GM23248 (cell line): ENCODE measurements at places on chromosomes 12 and 14. TPM values are rescaled to one million over a fixed set of nuclear protein-coding genes. Genes with fewer than 3 reads are reported as not detected.
A peak's percentile ranks its signal among the peaks of the same experiment; 100 is the strongest.

DNA sequence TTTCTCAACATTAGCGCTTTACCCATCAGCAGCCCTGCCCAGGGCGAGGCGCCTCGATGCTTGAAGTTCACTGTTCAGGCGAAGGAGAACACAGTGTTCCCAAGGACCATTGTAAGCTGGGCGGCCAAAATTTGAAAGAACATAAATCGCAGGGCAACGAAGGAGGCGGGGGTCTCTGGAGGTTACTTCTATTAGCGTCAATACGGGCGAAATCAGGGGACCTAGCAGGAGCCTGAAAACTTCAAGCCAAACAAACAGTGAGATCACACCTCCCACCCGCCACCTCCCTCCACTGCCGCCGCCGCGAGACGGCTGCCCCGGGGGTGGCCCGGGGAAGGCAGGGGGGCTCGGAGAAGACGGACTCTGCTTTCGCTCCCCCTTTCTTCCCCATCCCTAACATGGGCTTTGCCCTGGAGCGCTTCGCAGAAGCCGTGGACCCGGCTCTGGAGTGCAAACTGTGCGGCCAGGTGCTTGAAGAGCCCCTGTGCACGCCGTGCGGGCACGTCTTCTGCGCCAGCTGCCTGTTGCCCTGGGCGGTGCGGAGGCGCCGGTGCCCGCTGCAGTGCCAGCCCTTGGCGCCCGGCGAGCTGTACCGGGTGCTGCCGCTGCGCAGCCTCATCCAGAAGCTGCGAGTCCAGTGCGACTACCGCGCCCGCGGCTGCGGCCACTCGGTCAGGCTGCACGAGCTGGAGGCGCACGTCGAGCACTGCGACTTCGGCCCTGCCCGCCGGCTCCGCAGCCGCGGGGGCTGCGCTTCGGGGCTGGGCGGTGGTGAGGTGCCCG lies at the start of gene PDZRN4:
TSS of gene PDZRN4 (plus strand) at position 263 of the 783 bp plus-strand sequence.
- DNase-seq: no peak

The DPPA3 gene
- not detected in 2 replicates for total RNA-seq

GRCh38 chr12:88935856-88936255 lies 355.6 kb upstream of the KITLG start:
- DNase-seq: no peak

DNA sequence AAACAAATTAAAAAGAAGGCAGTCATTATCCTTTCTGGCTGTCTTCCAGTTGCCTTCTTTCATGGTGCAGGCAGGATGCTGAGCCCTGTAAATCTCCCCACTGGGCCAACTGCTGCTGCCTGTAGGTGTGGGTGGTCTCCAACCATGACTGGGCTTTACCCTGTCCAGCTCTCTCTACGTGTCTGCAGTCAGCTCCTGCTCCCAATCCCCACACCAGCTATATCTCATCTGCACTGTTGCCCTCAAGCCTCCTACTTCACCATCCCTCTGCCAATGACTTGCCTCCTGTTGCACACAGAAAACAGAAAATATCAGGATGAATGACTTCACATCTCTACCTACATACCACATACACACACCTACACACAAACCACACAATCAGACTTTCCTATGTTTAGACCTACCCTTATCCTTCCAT lies 39.7 kb upstream of the PSMA6 start:
- no peak for DNase-seq

DNA sequence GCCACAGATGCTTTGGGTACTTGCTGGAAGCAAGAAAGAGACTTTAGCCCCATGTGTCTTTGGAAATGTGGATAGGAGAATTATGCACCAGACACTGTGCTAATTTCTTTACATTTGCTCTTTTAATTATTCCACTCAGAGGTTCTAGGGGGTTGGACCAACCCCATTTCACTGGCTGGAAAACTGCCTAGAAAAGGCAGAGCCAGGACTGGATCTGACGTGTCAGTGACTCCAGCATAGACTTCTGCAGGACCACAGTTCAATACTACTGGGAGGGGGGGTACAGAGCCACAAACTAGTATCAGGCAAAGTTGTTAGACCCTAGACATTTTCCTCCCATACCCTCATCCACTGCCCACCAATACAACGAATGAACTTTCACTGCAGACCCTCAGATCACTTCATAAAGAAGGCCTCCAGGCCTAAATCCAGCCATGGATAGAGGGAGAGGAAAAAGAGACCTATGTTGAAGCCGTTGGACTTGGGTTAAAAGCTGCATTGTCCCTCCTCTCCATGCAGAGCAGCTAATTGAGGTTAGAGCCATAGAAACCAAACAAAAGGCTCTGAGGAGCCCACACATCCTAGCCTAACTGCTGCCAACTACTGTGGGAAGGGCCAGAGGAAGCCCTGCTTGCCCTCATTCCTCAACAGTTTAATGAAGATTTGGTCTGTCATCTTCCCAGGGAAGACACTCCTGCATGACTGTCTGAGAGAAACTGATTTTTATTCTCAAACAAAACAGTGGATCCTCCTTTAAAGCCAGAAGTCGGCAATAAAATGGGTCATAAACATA lies 68.7 kb downstream of the STON2 start:
- no peak for DNase-seq

- no peak for DNase-seq
Observed at GRCh38 chr14:83975841-83976770, 1553.8 kb upstream of the FLRT2 start.

DNA sequence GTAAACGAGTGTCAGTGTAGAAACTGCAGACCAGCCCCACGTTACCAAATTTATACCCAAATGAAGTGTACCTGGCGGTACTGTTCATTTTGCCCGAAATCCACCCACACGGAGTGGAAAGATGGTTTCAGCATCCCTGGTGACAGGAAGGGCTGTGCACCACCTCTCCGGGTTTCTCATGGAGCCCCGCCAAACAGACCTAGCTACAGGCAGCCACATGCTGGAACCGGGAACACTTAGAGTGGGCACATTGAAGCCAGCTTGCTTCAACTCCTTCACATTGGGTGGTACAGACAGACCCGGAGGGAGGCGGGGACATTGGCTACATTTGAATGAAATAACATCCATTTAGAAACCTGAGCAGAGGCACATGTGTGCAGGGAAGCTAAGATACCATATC lies 84.4 kb downstream of the PPP2R5C start:
- no peak for DNase-seq

DNA sequence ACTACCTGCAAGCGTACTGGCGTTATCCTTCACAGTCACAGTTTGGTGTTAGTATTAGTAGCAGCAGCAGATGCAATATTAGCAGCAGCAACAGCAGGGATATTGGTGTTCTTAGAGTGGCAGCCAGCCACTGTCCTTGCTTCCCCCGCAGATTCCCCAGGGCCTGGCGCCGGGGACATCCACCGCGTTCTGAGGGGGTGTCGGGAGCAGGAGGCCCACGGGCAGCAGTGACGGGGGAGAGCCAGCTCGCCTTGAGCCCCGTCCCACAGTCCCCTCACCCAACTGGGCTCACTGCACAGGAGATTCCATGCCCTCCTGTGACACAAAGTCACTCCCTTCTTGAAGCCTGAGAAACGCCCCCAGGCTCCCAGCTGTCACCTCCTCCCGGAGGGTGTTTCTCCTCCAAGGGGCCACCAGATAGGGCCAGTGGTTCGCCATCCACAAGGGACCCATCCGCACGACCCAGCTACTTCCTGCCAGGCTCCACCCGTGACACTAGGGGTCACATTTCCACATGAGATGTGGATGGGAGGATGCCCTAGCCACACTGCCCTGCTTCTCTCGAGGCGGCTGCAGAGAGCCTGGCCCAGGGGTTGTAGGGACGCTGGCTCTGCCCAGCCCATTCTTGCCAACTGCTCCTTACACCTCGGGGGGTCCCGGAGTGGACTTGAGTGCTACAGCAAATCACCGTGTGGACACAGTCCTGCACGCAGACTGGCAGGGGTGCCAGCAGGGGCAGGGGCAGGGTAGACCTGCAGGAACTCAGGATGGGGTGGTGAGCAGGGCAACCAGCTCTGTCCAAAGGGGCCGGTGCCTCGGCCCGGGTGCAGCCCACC lies 123.1 kb downstream of the PIWIL1 start:
- DNase-seq: no peak

DNA sequence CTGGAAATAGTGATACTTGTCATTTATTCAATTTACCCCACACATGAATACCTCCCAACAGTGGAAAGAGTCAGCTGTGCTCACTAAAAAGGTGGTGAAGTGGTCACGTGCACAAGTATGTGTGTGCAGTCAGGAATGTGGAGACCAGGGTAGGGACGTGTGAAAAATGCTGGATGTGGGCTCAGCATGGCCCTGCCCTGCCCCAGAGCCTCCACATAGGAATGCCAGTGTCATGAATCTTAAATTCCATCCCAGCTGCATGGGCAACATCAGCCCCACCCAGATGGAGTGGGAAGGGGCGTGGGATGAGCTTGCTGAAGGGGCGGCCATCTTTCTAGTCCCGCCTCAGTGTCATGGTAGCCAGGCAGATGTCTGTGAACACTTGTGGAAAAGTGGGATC lies 87.7 kb downstream of the C12orf75 start:
- DNase-seq: peak; percentile 90

The WNT1 gene
- total RNA-seq: not detected in 2 replicates

DNA sequence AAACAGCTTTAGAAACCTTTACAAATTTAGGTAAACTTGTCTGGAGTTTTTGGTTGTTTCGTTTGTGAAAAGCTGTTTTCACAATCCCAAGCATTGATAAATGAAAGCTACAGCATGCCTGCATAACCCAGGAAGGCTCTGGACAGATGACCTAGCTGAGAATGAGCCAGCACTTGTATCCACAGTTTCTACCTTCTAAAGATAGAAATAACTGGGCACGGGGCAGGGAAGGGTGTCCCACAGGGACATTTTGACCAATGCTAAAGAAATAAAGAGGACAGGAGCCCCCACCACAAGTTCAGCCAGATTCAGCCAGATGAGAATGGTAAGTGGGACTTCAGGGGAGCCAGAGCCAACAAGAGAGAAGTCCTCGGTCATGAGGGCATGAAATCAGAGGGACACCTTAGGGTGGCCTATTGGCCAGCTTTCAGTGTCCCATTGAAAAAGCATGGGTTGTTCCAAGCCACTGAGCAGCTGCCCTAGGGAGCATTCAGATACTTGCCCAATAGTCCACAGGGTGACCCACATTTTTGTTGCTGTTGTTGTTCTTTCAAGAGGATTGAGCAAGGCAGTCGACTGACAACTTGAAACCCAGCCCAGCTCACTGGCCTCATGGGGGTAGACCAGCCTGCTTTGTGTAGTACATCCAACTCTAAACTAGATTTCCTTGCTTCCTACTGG lies 140.3 kb upstream of the NUDT4 start:
- no peak for DNase-seq

The TMEM132C gene
- not detected in 2 replicates for total RNA-seq

The LTBR gene
- 147 TPM in 2 replicates for total RNA-seq

DNA sequence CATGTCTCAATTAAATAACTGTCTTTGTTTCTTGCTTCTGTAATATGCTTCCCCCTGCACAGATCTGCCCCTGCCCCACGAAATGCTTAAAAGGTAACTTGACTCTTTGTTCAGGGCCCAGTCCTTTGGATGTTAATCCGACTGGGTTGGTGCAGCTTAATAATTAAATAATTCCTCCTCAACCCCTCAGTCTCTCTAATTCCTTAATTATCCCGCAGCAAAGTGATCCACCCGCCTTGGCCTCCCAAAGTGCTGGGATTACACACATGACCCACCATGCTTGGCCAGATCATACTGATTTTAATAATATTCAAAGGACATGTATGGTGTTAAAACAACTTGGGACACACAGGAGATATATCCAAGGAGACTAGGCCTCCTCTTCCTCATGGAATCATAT lies 18.2 kb upstream of the ANAPC7 start:
- no peak for DNase-seq

DNA sequence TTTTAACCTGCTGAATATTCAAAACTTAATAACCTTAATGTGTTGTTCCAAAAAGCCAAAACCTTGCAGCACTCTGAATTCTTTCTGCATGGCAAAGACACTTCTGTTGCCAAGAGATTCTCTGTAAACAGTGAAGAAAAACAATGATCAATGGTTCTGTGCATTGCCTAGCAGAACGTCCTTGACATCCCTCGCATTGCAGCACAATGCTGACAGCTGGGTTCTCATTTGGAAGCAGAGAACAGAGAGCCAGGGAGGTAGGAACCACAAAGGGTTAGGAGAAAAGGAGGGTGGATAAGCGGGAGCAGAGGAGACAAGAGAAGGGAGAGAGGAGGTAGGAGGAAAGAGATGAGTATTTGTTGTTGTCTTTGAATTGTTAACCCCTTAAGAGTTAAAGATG lies 501.1 kb downstream of the NAV3 start:
- DNase-seq: peak; percentile 8

DNA sequence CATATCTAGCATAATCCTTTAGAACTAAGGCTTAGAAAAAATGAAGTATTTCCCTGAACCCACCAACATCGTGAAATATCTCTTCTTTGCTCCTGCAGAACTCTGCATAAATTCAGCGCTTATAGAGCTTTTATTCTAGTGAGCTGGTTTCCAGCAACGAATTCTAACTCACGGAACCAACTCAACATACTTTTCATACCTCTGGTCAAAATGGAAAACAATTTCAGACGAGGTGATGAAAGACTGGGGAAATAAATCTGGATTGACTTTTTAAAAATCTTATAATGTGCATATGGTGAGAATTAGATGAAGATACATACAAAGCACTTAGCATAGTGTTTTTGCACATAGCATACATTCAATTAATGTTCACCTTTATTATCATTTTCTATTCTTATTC lies 62.6 kb upstream of the BBS10 start:
- no peak for DNase-seq

GRCh38 chr14:69003626-69004025 lies 24.5 kb upstream of the ACTN1 start:
- no peak for DNase-seq

DNA sequence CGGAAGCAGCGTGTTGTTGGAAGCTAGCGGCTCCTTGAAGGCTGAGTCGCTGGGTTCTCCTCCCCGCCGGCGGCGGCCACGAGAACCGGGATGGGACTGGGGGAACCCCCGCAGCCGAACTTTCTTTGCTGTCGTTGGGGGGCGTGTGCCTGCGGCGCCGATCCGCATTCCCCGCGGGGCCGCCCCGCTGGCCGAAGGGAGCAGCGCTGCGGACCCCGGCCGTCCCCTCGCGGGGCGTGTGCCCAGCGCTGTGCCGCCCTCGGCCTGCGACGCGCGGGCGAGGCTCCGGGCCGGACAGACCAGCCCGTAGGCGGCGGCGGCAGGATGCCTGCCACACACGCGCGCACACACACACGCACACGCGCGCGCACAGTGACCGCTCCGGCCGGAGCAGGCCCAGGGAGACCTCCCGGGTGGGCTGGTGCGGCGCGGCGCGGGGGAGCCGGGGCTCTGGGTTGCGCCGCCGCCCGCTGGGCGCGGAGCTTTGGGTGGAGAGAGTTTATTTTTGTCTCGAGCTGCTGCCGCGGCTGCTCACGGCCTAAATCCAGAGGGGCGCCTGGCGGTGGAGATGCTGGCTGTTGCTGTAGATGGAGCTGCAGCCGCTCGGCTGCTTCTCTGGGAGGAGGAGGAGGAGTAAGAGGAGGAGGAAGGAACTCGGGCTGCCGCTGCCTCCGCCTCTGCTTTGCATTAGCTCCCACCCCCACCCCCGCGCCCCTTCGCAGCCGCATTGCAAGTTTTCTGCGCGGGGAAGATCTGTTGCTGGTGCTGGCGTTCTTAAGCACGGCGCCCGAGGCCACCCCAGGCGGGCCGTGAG lies at the start of gene SAMD4A:
TSS of gene SAMD4A (plus strand) at position 719 of the 814 bp plus-strand sequence. CDS start 789 bp downstream, outside the sequence.
- peak; percentile 89 for DNase-seq
